ENCODE measurements at places on chromosomes 11 and 22.

DNA sequence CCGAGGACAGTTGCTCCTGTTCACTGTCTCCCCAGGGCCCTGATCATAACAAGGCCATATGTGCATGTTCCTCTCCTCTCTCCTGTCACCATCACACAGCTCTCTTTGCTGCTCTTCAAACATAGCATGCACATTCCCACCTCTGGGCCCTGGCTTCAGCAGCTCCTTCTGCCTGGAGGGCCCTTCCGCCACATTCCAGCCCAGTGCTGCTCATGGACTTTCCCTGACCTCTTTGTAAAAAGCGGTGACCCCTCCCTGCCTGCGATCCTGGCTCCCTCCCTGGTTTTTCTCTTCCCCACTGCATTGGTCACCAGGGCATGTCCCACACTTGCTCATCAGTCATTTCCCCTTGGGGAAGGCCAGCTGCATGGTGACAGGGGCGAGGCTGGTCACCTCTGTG is 98.2 kb downstream of the MYO18B start:
- H3K27me3 ChIP-seq: peaks cover 14% of the 10 kb centered on the region
- no peaks in the 10 kb centered on the region for H3K4me1 ChIP-seq
- no peaks in the 10 kb centered on the region for H3K36me3 ChIP-seq
- DNase-seq: no peak

DNA sequence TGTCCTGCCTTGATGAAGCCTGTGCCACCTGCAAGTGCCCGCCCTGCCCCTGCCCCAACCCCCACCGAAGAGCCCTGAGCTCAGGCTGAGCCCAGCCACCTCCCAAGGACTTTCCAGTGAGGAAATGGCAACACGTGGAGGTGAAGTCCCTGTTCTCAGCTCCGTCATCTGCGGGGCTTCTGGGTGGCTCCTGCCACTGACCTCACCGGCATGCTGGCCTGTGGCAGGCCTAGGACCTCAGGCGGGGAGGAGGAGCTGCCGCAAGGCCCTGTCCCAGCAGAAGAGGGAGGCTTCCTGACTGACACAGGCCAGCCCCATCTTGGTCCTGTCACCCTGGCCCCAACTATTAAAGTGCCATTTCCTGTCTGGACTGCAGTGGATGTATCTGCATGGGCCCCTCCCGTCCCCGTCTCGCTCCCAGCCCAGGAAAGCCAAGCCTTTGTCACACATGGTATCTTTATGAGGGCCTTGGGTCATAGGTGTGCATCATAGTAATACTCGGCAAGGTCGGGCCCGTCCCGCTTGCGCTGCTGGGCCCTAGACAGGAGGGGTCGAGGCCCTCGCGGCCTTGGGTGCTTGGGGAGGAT is 882 bp downstream of the FREY1 start:
- H3K4me3 ChIP-seq: no peak overlapping the region
- no peak overlapping the region for H3K27ac ChIP-seq
- H3K27me3 ChIP-seq: no peaks in the 10 kb centered on the region
- no peak for DNase-seq
- peaks cover 9% of the 10 kb centered on the region for H3K36me3 ChIP-seq
- H3K4me1 ChIP-seq: peaks cover 9% of the 10 kb centered on the region

- H3K4me3 ChIP-seq: no peak overlapping the region
- peaks cover 35% of the 10 kb centered on the region for H3K4me1 ChIP-seq
- no peaks in the 10 kb centered on the region for H3K27me3 ChIP-seq
- no peak for DNase-seq
These were observed 1.9 kb downstream of the SLC5A1 start for GRCh38 chr22:32044913-32045312.

DNA sequence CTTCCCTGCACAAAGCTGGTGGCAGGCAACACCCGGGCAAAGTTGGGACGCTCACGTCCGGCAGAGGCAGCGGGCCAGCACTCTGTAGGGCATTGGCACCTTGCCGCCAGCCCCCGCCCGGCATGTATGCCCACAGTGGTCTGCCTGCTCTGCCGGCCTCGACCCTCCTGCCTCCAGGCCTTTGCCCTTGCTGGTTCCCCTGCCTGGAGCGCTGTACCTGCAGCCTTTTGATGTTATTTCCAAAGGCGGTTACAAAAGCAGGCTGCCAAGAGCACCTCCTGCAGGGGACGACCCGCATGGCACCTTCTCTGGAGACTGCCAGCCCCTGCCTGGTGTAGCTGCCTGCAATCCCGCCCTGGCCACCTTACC is 56.5 kb upstream of the SHISAL1 start:
- H3K4me3 ChIP-seq: no peak overlapping the region
- H3K27ac ChIP-seq: no peak overlapping the region
- H3K36me3 ChIP-seq: no peaks in the 10 kb centered on the region
- H3K27me3 ChIP-seq: no peaks in the 10 kb centered on the region
- DNase-seq: no peak

- no peak overlapping the region for H3K27ac ChIP-seq
- H3K27me3 ChIP-seq: no peaks in the 10 kb centered on the region
- H3K36me3 ChIP-seq: no peaks in the 10 kb centered on the region
- no peak overlapping the region for H3K4me3 ChIP-seq
- no peaks in the 10 kb centered on the region for H3K4me1 ChIP-seq
- no peak for DNase-seq
These were observed 2.0 kb downstream of the CD3E start for GRCh38 chr11:118306556-118306955.

- DNase-seq: no peak
- H3K27me3 ChIP-seq: no peaks in the 10 kb centered on the region
- no peak overlapping the region for H3K4me3 ChIP-seq
- no peak overlapping the region for H3K27ac ChIP-seq
These were observed 12.1 kb downstream of the SLC15A3 start for GRCh38 chr11:60939855-60940254.

DNA sequence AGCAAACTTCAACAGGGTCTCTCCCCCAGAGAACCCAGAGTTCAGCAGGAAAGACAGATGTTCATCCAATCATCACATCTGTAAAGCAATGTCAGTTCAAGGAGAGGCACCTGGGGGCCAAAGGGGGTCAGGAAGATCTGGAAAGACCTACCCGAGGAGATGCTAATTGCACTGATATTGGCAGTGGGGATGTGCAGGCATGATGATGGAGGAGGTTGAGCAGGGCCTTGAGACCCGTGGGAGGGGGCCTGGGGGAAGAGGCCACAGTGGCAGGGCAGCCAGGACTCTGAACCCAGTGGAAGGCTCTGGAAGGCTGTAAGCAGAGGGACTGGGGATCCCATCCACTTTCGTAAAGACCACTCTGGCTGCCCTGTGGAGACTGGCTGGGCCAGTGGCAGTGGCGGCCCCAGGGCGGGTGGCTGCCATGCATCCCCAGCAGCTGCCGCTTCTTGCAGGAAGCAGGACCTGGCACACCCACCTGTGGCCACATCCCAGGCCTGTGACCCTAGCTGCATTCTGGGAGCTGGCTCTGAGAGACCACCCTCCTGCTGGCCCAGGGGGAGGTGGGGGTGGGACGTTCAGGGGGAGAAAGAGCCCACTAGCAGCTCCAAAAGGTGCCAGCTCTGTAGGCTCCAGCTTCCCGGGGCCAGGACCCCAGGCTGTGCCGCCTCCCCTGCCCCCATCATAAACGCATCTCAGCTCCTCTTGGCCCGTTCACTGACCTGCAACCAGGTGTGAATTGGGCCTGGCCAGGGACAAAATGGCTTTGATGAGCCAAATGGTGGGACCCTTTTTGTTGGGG is 59.9 kb upstream of the FGF3 start:
- DNase-seq: no peak
- H3K36me3 ChIP-seq: no peaks in the 10 kb centered on the region
- no peaks in the 10 kb centered on the region for H3K27me3 ChIP-seq
- H3K4me1 ChIP-seq: no peaks in the 10 kb centered on the region
- no peak overlapping the region for H3K27ac ChIP-seq

GRCh38 chr11:4094348-4095291 is at the start of gene RRM1:
RRM1 (plus strand) TSS chr11:4094799; CDS start chr11:4095013, 214 bp downstream.
- peaks cover 52% of the 10 kb centered on the region for H3K4me1 ChIP-seq
- H3K27ac ChIP-seq: peak within 1 kb of the TSS; percentile 98
- peak within 1 kb of the TSS; percentile 73 for H3K4me3 ChIP-seq
- no peaks in the 10 kb centered on the region for H3K27me3 ChIP-seq
- peaks cover 33% of the 10 kb centered on the region for H3K36me3 ChIP-seq

DNA sequence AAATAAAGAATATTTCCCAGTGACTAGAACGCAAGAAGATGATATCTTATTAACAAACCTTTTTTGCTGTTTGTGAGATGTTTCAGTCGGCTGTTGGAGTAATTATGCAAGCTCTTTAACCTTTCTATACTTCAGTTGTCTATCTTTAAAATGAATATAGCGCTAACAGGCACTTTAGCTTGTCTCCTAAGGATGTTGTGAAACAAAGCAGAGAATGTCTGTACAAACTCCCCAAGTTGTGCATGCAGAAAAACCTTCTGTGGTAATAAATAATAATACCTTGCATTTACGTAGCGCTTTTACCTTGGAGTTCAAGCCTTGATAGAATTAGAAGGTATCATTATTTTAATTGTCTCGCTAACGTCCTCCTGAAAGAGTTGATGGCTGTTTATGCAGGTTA is 1.9 kb upstream of the KDM2A start:
- no peaks in the 10 kb centered on the region for H3K27me3 ChIP-seq
- H3K36me3 ChIP-seq: no peaks in the 10 kb centered on the region
- H3K4me1 ChIP-seq: no peaks in the 10 kb centered on the region
- peak overlapping the region; percentile 95 for H3K4me3 ChIP-seq
- no peak for DNase-seq
